ENCODE measurements at places on chromosomes 13 and 19.
A peak's percentile ranks its signal among the peaks of the same experiment; 100 is the strongest.

GRCh38 chr19:56272161-56272798 lies at the start of gene EDDM13:
Gene EDDM13 (plus strand): TSS chr19:56272748. CDS start chr19:56272835, 87 bp downstream.
- no peak for DNase-seq

- no peak for DNase-seq
Measured at GRCh38 chr13:104766319-104766718, 1700.1 kb upstream of the SLC10A2 start.

- peak; percentile 23 for DNase-seq
Measured at GRCh38 chr13:103188713-103189326, 122.6 kb upstream of the SLC10A2 start.

GRCh38 chr19:29705706-29706105 lies 9.4 kb downstream of the C19orf12 start:
- DNase-seq = no peak

DNA sequence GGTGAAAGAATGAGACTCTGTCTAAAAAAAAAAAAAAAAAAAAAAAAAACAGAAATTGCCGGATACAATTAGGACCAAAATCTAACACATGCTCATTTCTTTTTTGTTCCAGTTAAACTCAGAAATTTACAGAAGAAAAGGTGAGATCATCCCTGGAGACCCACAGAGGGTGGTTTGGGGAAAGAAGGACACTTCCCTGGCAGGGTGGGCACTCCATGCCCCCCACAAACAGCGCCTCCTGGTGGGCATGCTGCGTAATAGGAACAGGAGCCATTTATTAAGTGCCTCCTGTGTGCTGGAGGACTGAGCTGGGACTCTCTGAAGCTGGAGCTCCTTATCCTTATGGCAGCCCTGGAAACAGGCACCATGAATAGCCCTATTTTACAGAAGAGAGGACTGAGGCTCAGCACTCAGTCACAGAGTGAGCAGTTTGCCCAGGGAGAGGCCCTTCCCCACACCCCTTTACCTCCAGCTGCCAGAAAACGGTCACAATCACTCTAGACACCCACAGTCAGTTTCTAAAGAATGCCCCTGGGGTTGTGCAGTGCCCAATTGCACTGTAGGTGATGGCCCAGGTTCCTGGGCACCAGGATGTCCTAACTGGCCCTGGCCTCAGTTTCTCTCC lies 10.1 kb downstream of the C19orf38 start:
- DNase-seq = peak; percentile 33

GRCh38 chr13:47869776-47870175 lies 131.3 kb downstream of the SUCLA2 start:
- DNase-seq = no peak

GRCh38 chr13:111359237-111359915 lies 38.9 kb downstream of the TEX29 start:
- DNase-seq = no peak

- peak; percentile 84 for DNase-seq
Measured at GRCh38 chr13:60572003-60572798, 175.2 kb downstream of the TDRD3 start.

- DNase-seq = peak; percentile 77
Measured at GRCh38 chr13:102291587-102292218, 110.1 kb downstream of the FGF14 start.

DNA sequence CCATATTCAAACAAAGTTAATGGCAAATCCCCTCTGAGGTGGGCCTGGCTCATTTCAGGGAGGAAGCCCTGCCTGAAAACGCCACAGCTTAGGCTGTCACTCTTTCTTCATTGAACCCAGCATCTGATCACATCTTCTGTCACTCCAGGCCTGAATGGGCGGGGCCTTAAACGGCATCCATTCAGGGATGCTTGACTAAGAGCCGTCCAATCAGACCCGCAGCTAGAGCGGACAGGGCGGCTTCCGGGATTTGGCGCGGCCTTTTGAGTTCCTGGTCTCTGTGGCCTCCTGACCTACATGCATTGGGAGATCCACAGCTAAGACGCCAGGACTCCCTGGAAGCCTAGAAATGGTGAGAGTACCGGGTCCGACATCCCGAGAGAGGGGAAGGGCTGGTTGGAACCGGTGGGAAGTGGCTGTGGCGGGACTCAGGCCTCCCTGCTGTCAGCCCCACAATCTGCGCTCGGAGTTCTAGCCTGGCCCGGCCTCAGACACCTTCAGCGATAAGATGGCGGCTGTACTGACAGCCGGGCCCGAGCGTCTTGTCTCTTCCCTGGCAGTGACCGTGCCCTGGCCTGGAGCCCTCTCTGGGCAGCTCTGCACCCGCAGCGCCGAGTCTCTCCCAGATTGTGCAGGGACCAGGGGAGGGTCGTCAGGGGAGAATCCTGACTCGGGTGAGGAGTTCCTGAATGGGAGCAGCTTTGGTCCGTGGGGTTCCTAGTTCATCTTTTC lies at the start of gene ZNF723:
Gene ZNF723 (plus strand): TSS at position 261 of the 732 bp plus-strand sequence. CDS start 89 bp downstream, at position 350.
- no peak for DNase-seq

DNA sequence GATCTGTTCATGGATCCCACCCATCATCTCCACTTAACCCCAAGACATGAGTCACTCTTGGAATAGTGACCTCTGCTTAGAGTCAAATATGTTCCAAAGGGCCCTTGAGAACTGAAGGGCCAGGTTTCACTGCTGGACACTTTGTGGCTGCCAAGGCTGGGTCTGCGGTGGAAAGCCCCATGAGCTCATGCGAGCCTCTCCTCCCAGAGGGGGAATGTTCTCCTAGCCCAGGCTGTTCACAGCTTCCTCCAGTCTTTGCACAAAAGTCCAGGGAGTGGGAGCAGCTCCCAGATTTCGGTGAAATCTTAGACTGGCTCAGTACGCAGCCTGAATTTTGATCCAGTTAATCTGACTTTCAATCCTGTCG lies 732 bp upstream of the DCLK1 start:
- DNase-seq = peak; percentile 55
